Mesendoderm (in vitro differentiated cells): ENCODE measurements at places on chromosomes 2 and 18.

- H3K4me3 ChIP-seq = no peak within 1 kb of the TSS
- peaks cover 2% of the 10 kb centered on the region for H3K27me3 ChIP-seq
- no peak for DNase-seq
- no peaks in the 10 kb centered on the region for H3K4me1 ChIP-seq
Measured at GRCh38 chr2:54256091-54256694, at the start of gene TSPYL6. Gene TSPYL6 (minus strand): TSS chr2:54256229. CDS start chr2:54256151, 78 bp downstream.

GRCh38 chr18:80201739-80202138 lies 45.6 kb downstream of the PARD6G start:
- no peaks in the 10 kb centered on the region for H3K36me3 ChIP-seq
- no peak overlapping the region for H3K4me3 ChIP-seq
- H3K27ac ChIP-seq = no peak overlapping the region
- peaks cover 8% of the 10 kb centered on the region for H3K4me1 ChIP-seq
- DNase-seq = no peak

GRCh38 chr2:167607211-167607610 lies 640.2 kb downstream of the STK39 start:
- DNase-seq = peak; percentile 10
- no peaks in the 10 kb centered on the region for H3K4me1 ChIP-seq
- no peaks in the 10 kb centered on the region for H3K36me3 ChIP-seq
- no peak overlapping the region for H3K27ac ChIP-seq

DNA sequence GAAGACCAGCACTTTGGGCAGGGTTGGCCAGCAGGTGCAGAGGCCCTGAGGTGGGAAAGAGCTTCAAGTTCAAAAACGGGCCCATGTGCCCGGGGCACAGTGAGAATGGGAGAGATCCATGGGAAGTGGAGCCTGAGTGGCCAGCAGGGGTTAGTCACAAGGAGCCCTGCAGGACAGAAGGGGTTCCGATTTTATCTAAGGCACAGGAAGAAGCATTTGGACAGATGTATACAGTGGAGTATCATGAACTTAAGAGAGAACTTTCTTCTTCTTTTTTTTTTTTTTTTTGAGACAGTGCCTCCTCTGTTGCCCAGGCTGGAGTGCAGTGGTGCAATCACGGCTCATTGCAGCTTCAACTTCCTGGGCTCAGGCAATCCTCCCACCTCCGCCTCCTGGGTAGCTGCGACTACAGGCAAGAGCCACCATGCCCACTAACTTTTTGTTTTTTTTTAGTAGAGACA lies 24.0 kb downstream of the WIPF1 start:
- peaks cover 3% of the 10 kb centered on the region for H3K36me3 ChIP-seq
- H3K4me3 ChIP-seq = no peak overlapping the region
- no peak for DNase-seq
- H3K27me3 ChIP-seq = no peaks in the 10 kb centered on the region
- no peak overlapping the region for H3K27ac ChIP-seq

DNA sequence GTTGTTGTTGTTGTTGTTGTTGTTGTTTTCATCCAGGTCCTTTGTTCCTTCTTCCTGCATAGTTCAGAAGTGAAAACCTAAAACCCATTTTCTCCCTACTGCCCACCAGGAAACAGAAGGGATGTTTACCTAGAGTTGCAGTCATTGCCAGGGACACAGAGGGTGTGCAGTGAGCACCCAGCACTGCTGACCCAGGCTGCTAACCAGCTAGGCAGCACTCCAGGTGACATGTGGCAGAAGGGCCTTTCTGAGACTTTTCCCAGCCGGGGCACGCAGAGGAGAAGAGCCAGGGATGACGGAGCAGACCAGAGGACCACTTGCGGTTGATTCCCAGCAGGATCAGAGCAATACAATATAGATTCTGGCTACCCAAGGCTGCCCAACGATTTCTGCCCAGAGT lies 286.3 kb downstream of the BCL11A start:
- H3K36me3 ChIP-seq = no peaks in the 10 kb centered on the region
- no peaks in the 10 kb centered on the region for H3K27me3 ChIP-seq
- H3K4me1 ChIP-seq = no peaks in the 10 kb centered on the region

DNA sequence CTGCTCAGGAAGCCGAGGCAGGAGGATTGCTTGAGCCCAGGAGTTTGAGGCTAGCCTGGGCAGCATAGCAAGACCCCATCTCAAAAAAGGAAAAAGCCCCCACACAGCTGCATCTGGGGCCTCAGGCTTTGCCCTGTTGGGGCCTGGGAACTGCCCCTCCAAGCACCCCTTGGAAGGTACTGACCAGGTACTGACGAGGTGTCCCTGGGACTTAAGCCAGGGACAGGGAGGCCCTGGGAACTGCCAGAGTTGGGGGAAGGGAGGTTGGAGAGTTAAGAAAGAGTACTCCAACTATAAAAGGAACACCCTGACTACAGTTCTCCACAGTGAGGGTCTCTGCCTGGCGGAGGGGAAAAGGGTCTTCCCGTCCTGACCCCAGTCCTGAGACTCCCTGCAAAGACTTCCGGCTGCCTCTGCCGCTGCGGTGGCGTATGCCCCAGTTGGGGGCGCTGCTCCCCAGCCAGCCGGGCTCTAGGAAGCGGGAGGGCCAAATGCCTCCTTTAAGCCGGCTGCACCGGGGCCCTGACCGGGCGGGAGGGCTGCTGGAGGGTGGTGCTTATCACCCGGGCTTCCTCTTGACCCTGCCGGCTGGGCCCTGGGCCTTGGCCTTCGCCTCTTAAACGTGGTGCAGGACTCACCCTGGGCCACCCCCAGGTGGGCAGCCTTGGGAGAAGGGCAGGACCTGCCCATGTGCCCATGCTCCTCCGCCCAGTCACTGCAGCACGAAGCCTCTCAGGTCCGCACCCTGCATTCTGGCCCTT lies 12.8 kb downstream of the SLC30A3 start:
- H3K27me3 ChIP-seq = no peaks in the 10 kb centered on the region
- H3K27ac ChIP-seq = no peak overlapping the region
- H3K4me3 ChIP-seq = no peak overlapping the region
- peaks cover 3% of the 10 kb centered on the region for H3K4me1 ChIP-seq

- no peaks in the 10 kb centered on the region for H3K36me3 ChIP-seq
- no peak overlapping the region for H3K27ac ChIP-seq
- H3K4me3 ChIP-seq = no peak overlapping the region
- H3K27me3 ChIP-seq = no peaks in the 10 kb centered on the region
- H3K4me1 ChIP-seq = no peaks in the 10 kb centered on the region
- no peak for DNase-seq
Measured at GRCh38 chr2:196183172-196183473, 11.7 kb upstream of the STK17B start.

DNA sequence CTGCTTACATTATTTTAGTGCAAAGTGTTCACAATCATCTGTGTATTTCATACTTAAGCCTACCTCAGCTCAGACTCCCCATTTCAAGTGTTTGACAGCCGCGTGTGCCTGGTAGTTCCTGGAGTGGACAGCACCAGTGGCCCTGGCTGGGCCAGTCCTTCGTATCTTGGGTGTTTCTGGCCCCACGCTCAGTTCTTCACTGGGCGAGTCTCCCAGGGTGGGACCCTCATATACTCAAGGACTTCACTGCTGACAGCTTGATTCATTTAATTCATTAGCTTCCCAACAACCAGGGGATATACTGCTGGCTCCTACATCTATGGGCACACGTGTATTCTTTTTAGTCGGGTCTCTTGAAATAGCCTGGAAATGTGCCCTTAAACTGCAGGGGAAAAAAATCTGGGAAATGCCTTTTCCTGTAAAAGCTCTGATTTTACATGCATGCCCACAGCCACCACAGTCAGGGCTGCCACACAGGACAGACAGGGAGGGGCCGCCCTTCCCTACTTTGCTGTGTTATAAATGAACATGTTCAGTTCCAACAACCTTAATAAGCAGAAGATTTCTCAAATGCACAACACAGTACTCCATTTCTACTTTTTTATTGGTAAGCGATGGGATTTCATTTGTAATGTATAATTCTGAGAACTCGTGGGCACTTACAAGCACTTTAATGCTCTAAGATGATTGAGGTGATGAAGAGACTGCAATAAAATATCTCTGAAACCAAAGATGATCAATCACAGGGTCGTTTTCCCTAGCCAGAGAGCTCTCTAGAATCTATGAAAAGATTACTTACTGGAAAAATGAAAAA lies 205.5 kb upstream of the REV1 start:
- H3K27ac ChIP-seq = no peak overlapping the region
- no peak for DNase-seq
- H3K4me3 ChIP-seq = no peak overlapping the region
- no peaks in the 10 kb centered on the region for H3K27me3 ChIP-seq
- H3K36me3 ChIP-seq = no peaks in the 10 kb centered on the region
